ENCODE measurements at places on chromosomes 13 and 19. TPM values are rescaled to one million over a fixed set of nuclear protein-coding genes. Genes with fewer than 3 reads are reported as not detected.

- DNase-seq: no peak
Measured at GRCh38 chr13:75621147-75621546, 15.0 kb upstream of the LMO7 start.

GRCh38 chr19:18428787-18429674 lies 8.9 kb downstream of the ISYNA1 start:
- DNase-seq: peak; percentile 99

- DNase-seq: no peak
Measured at GRCh38 chr13:71786875-71787274, 80.1 kb downstream of the DACH1 start.

DNA sequence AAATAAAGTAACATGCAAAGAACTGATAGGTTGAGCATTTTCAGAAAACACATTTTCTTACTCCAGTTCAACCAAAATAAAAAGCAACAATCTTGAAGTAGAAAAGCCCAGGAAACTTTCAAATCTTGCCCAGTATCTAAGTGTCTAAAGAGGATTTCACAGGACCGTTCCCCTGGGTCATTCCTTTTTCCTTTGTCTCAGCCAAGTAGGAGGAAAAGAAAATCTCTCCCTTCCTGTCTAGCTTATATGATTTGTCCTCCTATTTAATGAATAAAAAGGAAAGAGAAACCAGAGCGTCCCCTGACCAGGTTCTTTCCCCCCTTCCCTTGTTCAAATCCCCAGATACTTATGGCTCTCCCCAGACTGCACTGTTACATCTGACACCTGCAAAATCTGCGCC lies 248.0 kb downstream of the KCTD12 start:
- DNase-seq: no peak

- no peak for DNase-seq
Measured at GRCh38 chr19:52936954-52937325, 13.7 kb upstream of the ZNF888 start.

DNA sequence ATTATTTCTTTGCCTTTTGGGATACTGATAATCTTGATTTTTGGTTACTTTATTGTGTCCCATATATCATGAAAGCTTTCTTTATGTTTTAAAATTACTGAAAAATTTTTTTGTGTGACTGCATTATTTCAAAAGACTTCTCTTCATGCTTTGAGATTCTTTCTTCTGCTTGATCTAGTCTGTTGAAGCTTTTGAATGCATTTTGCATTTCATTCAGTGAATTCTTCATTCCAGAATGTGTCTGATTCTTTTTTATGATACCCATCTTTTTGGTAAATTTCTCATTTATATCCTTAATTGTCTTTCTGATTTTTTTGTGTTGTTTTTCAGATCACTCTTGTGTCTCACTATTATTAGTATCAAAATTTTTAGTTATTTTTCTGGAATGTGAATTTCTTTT lies 210.1 kb downstream of the GGACT start:
- no peak for DNase-seq

UBE2L5 gene
- total RNA-seq: 0.59 TPM

DACH1 gene
- not detected for total RNA-seq

UBL3 gene
- 44.5 TPM for total RNA-seq

ANGPTL8 gene
- total RNA-seq: not detected

LENG9 gene
- 14.4 TPM for total RNA-seq
